ENCODE measurements at places on chromosomes 7 and 10.

- DNase-seq: no peak
Measured at GRCh38 chr10:12937527-12937926, 64.0 kb downstream of the CCDC3 start.

DNA sequence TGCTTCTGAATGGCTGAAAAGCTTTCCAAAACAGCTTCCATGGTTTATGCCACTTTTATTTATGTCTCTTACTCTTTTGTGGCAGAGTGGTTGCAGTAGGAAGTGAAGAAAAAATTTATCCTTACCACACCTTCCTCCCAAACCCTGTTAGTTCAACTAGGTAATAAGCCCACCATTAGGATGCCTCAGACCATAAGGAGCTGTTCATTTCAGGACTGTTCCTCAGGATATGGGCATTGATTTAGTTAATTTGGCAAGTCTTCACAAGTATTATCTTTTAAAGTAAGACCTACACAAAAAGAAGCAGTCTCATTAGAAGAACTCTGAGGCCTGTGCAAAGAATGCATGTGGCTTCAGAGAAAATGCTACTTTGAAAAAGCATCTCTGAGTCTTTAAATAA lies 82.9 kb upstream of the PDLIM1 start:
- DNase-seq: no peak

DNA sequence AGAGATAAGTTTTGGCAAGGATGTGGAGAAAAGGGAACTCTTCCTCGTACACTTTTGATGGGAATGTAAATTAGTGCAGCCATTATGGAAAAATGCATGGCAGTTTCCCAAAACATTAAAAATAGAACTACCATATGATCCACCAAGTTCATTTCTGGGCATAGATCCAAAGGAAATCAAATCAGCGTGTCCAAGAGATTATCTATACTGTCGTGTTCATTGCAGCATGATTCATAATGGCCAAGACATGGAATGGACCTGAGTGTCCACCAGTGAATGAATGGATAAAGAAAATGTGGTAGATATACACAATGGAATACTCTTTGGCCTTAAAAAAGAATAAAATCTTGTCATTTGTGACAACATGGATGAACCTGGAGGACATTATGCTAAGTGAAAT lies 70.3 kb upstream of the RSU1 start:
- no peak for DNase-seq

DNA sequence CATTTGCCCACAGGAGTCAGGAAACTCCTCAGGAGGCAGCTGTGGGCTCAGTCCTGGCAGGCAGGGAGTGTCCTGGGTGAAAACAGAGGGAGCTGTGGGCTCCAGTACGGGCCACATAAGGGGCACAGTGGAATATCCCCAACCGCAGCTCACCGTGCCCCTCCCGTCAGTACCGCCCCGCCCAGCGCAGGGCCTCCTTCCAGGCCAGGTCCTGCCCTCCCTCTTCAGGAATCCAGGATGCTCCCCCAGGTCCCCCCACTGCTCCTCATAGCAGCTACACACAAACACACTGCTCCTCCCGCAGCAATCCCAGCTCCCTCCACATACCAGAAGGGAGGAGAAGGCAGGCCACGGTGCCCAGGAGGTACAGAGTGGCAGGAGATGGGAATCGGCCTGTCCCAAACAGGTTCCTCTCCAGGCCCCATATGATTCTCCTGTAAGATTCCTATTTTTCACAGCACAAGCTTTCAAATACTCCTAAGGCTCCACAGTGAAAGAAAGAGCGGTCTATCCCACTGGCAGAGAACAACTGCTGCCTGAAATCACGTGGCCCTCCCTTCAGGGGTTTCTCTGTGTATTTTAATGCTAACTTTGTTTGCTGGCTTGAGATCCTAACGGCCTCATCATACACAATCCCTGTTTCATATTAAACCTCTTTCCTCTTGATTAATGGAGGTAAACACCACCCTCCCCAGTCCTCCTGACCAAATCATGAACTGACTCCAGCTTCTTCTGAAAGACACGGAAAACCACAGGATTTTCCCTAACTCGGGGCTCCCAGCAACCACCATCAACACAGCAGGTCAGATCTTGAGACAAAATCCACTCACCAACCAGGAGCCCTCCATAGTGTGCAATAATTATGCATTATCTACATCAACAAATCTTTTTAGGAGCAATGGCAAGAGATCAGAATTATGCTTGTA lies 178.7 kb downstream of the TNS3 start:
- no peak for DNase-seq

DNA sequence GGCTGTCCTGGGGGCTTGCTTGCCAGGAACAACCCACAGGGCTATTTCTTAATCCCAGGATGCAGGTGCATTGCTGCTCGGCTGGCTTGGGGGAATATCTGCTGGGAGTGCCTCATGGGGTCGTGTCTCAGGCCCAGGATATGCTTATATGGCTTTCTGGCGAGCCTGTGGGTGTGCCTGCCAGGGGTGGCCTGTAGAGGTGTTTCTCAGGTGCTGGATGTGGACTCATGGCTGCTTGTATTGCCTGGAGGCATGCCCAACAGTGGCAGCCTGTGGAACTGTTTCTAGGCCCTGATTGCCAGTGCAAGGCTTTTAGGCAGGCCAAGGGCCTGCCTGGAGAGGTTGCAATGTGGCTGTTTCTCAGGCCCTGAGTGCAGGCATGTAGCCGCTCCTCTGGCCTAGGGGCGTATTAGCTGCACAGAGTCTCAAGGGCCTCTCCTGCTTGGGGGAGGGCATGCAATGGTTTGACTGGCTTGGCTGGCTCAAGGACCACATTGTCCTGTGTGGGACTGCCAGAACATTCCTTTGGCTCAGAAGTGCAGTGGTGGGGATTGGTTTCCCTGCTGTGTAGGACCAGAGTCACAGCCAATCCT lies 202.1 kb downstream of the ATRNL1 start:
- no peak for DNase-seq

- DNase-seq: no peak
Measured at GRCh38 chr10:10038348-10038747, 979.3 kb upstream of the CELF2 start.

DNA sequence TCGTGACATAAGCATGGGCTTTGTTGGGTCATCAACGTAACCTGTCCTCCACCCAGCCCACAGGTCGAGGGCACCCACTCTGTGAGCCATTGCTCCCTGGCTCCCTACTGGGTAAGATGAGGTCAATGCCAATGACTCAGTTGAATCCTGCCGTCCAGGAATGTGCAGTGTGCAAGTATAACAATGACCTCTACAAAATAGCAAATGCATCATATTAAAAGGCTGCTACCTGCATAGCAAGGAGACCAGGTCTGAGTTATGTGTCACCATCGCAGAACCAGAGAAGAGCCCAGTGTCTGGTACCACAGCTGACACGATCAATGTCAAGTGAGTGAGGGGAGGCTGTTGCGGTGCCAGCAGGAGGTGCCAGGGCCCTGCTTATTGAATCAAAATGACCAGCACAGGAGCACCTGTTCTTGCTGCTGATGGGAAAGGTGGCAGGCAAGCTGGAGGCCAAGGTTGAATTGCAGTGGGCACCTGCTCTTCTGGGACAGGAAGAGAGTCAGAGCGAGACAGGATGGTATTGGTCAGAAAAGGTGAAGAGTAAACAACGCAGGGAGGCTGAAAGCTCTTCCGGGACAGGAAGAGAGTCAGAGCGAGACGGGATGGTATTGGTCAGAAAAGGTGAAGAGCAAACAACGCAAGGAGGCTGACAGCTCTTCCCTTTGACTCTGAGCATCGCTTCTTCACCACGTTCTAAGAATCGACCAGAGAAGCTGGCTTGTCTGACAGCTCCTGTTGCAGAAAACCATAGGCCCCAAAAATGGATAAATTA lies 108.7 kb upstream of the ADAM12 start:
- DNase-seq: no peak

- no peak for DNase-seq
Measured at GRCh38 chr10:91887272-91888076, 21.8 kb downstream of the FGFBP3 start.

DNA sequence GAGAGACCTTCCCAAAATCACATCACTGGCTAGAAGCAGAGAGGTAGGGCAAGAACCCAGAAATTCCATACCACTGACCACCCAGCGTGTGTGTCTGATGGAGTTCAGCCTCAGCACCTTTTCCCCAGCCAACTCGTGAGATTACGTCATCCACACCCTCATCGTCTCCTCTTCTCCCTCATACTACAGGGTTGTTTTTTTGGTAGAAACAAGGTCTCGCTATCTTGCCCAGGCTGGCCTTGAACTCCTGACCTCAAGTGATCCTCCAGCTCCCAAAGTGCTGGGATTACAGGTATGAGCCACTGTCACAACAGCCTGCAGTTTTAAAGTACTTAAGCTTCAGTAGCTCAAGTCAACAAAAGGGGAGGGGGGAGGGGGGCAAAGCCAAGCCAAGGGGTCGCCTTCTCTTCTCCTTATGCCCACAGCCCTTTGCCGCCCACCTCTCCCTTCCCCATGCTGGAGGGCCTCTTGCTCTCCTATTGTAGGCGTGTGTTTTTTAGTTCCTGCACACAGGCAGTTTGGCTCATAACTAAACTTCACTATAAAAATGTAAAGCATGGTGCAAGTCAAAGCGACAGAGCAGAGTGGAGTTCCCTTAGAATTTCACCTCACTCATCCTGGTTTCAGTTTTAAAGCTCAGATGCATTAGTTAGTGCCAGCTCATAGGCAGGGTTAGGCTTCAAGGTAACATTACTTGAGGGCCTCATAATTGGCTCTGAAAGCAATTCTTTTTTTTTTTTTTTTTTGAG lies 5.2 kb upstream of the PRDX3 start:
- DNase-seq: no peak

GRCh38 chr10:3033925-3034324 lies 33.4 kb upstream of the PFKP start:
- DNase-seq: no peak

DNA sequence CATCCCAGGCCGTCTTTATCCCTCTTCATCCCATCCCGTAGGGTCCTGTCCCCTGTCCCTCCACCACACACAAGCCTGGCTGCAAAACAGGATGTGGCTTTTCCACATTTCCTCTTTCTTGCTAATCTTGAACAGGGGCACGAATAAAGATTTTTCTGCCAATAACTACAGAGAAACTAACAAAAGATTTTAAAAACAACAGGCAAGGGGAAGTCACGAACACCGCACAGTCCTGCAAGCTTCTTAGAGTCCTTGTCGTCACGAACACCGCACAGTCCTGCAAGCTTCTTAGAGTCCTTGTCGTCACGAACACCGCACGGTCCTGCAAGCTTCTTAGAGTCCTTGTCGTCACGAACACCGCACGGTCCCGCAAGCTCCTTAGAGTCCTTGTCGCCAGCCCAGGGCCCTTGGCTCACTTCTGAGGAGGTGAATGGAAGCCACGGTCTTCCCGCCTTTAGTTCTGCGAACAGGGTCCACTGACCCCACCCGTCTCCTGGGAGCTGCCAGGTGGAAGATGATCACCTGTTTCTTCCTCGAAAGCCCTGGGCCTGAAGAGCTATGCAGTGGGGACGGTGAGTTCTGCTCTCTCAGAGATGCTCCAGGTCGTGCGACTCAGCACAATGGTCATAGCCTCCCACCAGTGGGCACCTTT lies 10.3 kb upstream of the INSIG1 start:
- DNase-seq: no peak

DNA sequence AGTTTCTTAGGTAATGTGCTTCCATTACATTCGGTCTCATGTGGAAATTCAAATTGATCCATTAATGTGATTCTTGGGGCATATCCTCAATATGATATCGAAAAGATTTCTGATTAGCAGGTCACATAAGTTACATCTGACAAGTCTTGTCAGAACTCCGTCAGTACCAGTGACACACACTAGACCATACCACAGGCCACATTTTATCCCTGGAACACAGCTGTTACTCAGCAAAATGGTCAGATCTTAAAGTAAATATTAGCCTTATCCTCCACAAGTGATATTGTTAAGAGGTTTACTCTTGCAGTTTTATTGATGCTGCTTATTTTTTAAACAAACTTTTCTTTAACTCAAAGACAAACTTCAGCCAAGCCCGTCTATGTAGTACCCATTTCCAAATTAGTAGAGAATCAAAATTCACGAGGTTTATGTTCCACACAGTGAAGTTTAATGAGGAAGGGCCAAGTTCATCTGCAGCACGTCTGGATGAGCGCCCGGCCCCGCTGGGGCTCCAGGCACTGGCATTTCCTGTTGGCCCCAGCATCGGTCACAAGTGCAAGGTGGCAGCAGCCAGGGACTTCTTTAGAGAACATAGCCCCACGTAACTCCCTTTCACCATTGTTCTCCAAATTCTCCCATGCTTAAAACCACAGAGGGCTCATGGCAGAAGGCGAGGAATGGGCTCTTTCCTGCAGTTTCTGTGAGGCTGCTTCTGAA lies 132.2 kb downstream of the VIPR2 start:
- DNase-seq: no peak

- no peak for DNase-seq
Measured at GRCh38 chr10:59362144-59362958, at the start of gene FAM13C. Gene FAM13C (minus strand): TSS chr10:59362549. CDS start chr10:59362460, 89 bp downstream.

GRCh38 chr10:15059914-15060313 lies 16.2 kb downstream of the OLAH start:
- no peak for DNase-seq

DNA sequence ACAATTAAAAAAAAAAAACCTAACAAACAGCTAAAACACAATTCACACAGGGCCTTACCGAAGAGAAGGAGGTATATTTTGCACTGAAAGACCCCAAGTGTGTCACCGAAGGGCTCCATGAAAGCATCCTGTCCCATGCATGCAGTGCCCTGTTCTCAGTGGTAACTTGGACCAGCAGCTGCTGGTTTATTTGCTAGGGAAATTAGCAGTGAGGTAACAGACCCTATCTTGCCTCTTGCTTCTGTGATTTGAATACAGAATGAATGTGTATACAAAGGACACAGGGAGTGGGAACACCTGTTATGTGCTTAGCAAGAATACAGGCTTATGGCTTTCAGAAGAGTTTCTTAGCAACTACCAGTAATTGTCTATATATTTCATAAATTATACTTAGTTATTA lies at the start of gene HEPACAM2:
TSS of gene HEPACAM2 (minus strand) at position 160 of the 400 bp plus-strand sequence.
- DNase-seq: no peak

DNA sequence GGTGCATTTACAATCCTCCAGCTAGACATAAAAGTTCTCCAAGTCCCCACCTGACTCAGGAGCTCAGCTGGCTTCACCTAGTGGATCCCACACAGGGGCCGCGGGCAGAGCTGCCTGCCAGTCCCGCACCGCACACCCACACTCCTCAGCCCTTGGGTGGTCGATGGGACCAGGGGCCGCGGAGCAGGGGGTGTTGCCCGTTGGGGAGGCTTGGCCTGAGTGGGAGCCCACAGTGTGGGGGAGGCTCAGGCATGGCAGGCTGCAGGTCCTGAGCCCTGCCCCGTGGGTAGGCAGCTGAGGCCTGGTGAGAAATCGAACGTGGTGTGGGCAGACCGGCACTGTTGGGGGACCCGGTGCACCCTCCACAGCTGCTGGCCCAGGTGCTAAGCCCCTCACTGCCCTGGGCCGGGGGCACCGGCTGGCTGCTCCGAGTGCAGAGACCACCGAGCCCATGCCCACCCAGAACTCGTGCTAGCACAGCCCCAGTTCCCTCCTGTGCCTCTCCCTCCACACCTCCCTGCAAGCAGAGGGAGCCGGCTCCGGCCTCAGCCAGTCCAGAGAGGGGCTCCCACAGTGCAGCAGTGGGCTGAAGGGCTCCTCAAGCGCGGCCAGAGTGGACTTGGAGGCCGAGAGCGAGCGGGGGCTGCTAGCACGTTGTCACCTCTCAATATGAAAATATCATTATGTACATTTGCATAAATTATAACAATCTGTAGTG lies 16.6 kb downstream of the POLR1F start:
- DNase-seq: no peak

GRCh38 chr10:80122746-80123145 lies 9.8 kb upstream of the PLAC9 start:
- no peak for DNase-seq

GRCh38 chr7:99034932-99035722 lies 108.8 kb downstream of the SMURF1 start:
- no peak for DNase-seq

- DNase-seq: no peak
Measured at GRCh38 chr10:101920546-101920945, 76.9 kb upstream of the KCNIP2 start.

- no peak for DNase-seq
Measured at GRCh38 chr10:129881641-129882040, 82.4 kb downstream of the EBF3 start.

All from CD4-positive, alpha-beta T cell treated with Interleukin-4 for 4 hours (primary cell).